ENCODE measurements at places on chromosomes 11 and 22.

GRCh38 chr22:17830043-17830961 lies 56.0 kb upstream of the BID start:
- DNase-seq, result peak; percentile 86

DNA sequence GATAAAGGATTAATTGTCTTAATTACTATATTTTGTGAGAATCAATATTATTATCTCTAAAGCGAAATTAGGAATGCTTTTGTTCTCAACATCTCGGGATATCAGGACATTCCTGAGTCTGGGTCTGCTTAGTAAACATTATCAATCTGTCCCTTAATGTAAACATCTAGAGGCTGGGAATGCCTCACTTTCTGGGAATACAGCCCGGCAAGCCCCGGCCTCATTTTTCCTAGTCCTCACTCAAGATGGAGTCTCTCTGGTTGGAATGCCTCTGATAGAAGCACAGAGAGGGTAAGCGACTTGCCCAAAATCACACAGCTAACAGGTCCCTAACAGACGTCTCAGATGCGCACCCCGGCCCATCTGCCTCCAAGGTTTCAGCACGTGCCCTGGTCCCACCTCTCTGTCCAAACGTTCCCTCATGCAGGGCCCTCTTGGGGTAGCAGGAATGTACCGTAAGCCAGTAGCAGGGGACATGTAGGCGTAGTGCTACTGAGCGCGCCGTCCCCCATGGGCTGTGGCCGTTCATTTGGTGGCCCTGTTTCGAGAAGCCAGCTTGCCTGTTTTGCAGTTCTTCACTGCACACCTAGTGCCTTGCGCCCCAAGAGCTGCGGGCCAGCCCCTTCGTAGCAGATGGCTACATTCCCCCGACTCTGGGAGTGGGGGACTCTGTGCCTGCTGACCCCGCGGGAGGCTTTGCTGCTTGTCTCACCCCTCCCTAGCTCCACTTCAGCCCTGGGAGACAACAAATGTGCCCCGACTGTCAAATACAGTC lies 62.2 kb upstream of the FADD start:
- no peak for DNase-seq

DNA sequence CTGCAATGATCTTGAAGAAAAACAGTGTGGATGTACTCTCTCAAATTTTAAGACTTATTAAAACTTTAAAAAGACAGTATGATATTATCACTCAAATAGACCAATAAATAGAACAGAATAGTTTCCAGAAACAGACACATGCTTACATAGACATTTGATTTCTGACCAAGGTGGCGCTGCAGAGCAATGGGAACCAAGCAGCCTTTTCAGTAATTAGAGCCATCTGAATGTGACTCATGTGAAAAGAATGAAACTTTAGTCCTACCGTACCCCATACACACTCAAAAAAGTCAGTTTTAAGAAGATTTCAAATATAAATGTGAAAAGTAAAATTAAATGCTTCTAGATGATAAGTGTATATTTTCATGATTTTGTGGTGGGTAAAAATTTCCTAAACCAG lies 74.2 kb upstream of the MS4A8 start:
- peak; percentile 50 for DNase-seq

- no peak for DNase-seq
Observed at GRCh38 chr11:135023499-135023898, 611.5 kb upstream of the B3GAT1 start.

DNA sequence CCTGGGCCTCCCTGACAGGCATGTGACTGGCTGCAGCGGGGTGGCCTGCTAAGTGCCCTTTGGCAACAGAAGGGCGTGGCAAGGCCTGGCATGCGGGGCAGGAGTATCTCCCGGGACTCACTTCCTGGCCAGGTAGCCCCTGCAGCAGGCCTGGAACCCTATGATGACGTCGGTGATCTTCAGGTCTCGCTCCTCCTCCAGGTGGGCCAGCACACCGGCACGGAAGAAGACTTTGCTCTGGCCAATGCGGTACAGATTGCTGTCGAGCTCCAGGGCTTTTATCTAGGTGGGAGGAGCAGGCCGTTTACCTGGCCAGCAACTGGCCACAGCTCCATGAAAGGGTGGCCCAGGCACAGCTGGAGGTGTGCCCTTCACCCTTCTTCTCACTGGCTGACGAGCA lies 50.9 kb downstream of the APOL1 start:
- DNase-seq, result no peak

DNA sequence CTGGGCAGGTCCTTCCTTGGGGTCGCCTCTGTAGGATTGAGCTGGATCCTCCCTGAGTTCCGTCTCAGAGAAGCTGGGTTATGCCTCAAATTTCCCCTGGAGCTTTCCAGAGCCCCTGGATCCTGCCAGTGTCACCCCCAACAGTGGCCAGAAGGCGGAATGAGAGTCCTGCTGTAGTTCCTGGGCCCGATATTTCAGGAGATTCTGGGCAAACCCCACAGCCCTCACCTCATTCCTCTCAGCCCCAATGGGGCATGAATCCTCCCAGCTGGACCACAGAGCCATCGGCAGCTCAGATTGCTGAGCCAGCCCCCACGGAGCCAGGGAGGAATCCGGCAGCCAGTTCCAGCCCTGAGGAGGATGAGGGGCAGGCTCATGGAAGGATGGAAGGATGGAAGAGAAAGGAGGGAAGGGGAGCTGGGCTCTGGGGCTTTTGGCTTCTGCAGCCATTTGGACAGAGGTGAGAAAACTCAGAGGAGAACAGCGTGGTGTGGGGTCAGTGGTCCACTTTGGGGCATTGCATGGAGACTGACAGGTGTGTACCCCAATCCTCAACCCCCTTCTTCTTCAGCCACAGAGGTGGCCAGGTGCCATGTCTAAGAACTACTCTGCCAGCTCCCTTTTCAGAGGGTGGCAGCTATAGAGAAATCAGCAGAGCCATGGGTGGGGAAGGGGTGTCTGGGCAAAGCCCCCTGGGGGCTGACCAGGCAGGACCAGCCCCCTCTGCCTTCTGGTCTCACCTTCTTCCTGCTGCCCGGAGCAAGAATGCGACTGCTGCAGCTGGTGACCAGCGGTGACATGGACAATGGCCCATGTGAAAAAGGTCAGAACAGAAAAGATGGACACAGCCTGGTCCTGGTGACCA lies 867.6 kb downstream of the TBC1D22A start:
- DNase-seq, result no peak

GRCh38 chr11:59206635-59207034 lies 6.1 kb downstream of the MPEG1 start:
- DNase-seq, result peak; percentile 62

DNA sequence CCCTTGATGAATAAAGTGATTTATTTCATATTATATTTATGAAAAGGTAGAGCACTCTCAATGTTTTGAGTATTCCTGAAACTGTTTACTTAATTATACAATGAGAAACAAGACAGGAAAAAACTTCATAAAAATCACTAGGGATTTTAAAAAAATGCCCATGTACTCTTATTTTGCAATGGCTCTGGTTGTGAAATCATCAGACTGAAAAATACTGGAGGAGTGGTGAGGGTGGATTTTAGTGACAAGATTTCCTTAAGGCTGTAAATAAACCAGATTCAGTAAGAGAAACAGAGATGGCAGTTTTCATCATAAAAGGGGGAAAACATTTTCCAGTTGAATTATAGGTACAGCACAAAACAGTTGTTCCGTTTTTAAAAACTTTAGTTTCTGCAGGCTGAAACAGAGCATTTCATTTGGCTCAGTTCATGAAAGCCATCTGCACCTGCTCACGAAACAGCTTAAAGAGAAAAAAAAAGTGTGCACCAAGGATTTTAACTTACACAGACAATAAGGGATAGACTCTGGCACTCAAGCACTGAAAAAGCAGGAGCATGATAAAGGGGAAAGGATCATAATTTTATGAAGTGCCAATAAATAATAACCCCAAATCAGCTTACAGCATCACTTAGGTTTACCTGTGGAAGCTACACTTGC lies 100.7 kb downstream of the MAML2 start:
- DNase-seq, result peak; percentile 43

- DNase-seq, result no peak
Observed at GRCh38 chr11:111400595-111400994, 21.5 kb upstream of the POU2AF1 start.

DNA sequence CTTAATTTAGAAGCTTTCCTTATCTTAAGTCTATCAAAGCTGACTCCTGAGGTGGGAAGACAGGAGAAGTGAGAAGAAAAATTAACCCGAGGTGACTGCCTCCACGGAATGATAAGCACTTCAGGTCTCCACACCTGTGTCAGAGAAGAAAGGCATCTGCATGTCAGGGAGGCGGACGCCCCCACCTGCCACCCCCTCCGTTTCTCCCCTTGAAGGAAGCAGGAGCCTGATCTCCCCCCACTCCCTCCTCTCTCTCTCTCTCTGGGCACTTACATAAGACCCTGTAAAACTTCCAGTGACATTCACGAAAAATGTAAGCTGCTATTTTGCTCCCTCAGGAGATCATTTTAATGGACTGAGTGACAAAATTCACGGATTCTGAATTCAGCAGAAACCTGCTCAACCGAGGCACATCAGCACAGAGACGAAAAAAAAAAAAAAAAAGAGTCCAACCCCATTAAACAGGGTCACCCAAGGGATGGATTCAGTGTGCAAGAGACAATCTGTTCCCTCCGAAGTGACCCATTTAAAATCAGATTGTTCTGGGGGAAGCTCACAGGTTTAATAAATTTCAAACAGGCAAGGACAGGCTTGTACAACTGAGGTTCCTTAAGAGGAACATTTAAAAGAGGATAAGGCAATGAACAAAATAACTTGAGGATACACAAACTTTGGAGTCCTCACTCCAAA lies 1.5 kb downstream of the LARGE1 start:
- no peak for DNase-seq

- DNase-seq, result no peak
Observed at GRCh38 chr11:124479561-124479960, 34.1 kb upstream of the OR8B8 start.

DNA sequence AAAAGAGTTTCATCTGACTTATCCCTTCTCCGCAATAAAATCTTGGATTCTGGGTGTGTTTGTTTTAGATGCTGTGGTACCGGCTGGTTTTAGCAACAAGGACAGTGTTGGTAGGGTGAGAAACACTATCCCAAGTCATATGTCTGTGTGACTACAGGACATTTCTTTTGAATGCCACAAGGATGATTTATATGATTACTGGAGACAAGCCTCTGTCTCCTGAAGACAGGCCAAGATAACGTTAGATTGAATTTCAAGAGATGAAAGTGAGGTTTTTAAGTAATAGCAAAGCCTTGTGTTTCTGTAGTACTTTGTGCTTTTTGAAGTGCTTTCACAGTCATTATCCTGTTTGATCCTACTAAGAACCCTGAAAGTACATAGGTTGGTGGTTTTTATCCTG lies 101.6 kb downstream of the COMMD9 start:
- DNase-seq, result no peak

GRCh38 chr22:43337385-43337784 lies 5.8 kb downstream of the SCUBE1 start:
- no peak for DNase-seq

DNA sequence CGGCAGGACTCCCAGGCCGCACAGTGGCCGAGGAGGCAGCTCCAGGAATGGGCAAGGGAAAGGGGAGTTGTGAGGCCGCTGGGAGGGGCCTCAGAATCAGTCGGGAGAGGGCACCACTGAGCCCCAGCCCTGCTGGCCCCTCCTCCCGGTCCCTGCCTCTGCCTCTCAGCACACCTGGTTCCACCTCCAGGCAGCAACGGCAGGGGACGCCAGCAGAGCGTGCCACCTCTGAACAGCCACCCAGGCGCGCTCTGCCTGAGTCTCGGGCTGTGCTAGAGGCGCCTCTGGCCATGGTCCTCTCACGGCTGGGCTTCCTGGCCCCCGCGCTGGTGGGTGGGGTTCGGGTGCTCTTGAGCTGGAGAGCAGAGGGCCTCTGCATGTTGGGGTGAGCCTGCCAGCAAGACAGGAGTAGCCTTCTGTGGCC lies 33.0 kb downstream of the MOB2 start:
- DNase-seq, result peak; percentile 60

DNA sequence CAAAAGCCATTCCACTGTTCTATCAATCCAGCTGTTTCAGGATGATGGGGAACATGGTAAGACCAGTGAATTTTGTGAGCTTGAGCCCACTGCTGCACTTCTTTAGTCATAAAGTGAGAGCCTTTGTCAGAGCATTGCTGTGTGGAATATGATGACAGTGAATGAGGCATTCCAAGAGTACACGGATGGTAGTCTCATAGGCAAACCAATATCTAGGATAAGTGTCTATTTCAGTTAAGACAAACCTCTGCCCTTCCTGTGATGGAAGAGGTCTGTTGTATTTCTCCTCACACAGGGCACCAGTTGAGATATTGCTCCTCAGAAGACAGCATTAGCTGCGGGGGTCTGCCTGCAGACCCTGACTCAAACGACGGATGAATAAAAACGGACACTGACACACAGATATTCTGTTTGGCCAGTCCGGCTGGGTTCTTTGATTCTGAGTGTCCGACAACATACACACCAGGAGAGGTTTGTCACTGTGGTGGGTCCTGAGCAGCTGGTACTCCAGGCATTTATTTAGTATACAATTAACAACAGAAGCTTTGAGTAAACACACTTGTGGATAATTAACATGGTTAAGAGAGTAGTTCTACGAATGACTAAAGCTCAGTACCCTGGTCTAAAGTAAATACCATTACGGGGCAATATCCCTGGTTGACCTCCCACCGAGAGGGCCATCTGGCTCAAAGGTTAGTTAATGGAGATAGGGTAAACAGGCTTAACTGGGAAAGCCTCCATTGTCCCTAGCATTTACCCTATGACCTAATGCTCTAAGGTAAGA lies 121.7 kb downstream of the ZNF280B start:
- no peak for DNase-seq

DNA sequence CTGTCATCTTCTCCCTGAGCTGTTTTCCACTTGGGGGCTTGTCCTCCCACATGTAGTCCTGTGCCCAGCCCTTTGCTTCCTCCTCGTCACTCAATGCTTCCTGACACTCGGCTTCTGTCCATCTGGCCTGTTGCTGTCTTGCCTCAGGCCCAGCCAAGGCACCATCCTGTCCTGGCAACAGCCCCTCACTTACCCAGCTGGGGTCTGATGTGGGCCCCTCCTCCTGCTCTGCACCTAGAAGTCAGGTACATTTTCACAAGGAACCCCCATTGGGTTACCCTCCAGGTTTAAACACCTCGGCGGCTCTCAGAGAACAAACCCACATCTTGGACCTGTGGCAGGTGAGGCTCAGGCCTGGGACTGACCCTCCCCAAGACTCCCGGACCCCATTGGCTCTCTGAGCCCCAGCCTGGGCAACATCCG lies 784.8 kb downstream of the TBC1D22A start:
- no peak for DNase-seq

GRCh38 chr22:42794551-42795510 lies 62.2 kb downstream of the ARFGAP3 start:
- DNase-seq, result no peak

- DNase-seq, result no peak
Observed at GRCh38 chr11:104556606-104557301, 341.5 kb downstream of the CASP12 start.
